ENCODE measurements at places on chromosomes 6 and 20.

DNA sequence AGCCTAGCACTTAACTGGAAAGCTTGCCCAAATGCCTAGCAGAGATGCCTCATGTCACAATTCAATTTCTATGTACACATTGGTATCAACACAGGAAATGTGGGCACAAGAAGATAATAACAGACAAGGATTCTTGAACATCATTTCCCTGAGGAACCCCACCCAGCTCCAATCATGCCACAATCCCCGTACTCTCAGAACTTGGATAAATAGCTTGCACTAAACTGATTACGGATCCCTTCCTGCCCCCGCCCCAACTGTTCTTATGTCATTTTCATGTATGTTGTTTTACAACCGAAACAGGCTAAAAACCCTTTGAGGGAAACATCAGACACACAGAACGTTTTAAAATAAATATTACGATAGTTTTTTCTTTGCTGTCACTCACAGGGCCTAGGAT lies 87.1 kb downstream of the BACH2 start:
- no peak for DNase-seq

DNA sequence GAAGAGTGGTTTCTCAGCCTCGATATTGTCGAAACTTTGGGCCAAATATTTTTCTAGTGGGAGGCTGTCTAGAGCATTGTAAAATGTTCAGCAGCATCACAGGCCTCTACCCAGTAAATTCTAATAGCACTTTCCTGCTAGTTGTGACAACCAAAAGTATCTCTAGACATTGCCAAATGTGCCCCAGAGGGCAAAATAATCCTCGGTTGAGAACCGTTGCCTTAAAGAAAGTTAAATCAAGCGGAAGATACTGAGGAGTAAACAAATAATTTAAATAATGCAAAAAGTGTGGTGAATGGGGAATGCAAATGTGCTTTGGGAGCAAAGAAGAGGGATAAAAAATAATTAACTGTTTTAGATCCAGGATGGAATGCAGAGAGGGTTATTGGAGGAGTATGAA lies 106.4 kb upstream of the ASCC3 start:
- DNase-seq, result no peak

DNA sequence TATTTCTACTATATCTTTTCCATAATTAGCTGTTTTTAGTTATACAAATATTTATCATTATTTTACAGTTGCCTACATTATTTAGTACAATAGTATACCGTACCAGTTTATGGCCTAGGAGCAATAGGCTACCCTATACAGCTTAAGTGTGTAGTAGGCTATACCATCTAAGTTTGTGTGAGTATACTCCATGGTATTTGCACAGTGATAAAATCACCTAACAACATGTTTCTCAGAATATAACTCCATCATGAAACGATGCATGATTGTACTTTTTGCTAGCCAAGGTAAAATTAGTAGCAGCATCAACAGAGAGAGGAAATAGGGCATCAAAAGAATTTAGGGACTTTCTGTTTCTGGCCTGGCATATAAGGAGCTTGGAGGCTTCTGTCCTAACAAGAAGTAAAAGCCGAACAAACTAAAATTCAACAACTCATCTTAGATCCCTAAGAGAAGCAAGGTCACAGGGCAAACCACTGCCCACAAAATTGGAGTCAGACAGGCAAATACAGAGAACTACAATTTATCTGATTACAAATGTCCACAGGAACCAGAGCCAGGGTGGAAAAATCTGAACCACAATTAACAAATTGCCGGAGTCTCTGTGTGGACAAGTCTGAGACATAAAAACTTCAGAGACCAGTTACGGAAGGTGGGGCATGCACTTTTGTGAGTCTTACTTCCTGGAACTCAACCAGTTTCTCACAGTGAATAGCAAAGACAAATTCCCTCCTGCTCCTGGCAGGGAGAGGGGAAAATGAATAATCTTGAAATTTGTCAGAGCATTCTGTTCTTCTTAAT lies 671.4 kb downstream of the RFPL4B start:
- DNase-seq, result no peak

DNA sequence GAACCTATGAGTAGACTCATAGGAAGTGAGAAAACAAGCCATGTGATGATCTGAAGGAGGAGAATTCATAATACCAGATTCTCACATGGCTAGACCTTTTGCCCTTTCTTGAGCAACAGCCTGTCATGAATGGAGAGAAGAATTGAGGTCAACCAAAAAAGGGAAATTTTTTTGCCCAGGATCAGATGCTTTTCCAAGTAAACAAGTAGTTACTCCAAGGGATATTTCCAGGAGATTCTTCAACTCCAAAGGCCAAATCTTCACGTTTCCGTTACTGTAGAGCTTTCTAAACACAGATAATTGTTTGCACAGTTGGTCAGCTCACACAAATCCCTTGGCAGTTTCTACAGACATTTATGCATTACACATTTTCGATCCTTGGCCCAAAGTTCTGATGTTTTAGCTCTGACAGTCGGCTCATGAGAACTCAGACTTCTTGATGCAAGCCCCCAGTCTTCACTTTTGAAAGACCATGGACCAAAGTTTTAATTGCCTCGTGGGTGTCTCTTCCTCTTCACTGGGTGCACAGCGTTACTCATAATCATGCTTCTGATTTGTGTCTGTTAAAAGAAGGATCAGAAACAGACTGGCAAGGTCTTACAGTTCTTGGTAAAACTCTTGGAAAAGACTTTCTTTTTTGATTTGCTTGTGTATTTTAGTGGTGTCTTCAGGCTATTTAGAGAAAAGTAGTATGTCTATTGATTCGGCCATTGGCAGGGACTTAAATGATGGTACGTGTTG lies 115.0 kb downstream of the TSHZ2 start:
- DNase-seq, result no peak

DNA sequence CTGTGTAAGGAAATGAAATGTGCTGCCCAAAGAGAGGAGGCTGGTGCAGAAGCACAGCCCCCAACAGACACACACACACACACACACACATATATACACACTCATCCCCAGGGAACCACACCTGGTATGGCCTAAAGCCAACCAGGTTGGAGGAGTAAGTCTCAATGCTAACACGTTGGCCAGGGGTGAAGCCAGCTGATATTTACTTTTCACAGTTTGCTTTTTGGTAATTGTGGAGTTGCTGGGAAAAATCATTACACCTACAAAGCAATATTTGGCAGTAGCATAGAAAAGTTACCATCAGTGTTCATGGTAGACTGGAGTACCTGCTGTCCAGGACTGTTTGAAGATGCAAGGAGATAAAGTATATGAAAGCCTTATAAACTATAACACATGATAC lies 50.3 kb upstream of the NAA20 start:
- DNase-seq, result no peak

DNA sequence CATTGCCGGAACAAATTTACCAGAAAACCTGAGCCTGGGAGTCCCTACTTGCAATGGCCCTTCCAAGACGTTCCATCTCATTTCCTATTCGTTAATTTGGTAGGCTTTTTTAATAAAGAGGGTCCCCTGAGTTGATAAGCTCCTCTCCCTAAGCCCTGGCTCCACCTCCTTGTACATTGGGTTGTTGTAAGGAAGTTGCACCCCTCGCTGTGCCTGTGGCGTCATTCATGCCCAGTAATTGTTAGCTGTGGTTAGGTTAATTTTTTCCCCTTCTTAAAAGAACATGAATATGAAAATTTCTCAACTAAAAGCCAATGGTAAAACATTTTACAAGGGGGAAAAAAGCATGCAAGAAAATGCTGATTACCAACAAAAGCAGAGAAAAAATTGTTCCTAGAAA lies 91.9 kb downstream of the SLC24A3 start:
- DNase-seq, result no peak

- no peak for DNase-seq
Observed at GRCh38 chr6:141203902-141204575, 928.7 kb upstream of the GJE1 start.

DNA sequence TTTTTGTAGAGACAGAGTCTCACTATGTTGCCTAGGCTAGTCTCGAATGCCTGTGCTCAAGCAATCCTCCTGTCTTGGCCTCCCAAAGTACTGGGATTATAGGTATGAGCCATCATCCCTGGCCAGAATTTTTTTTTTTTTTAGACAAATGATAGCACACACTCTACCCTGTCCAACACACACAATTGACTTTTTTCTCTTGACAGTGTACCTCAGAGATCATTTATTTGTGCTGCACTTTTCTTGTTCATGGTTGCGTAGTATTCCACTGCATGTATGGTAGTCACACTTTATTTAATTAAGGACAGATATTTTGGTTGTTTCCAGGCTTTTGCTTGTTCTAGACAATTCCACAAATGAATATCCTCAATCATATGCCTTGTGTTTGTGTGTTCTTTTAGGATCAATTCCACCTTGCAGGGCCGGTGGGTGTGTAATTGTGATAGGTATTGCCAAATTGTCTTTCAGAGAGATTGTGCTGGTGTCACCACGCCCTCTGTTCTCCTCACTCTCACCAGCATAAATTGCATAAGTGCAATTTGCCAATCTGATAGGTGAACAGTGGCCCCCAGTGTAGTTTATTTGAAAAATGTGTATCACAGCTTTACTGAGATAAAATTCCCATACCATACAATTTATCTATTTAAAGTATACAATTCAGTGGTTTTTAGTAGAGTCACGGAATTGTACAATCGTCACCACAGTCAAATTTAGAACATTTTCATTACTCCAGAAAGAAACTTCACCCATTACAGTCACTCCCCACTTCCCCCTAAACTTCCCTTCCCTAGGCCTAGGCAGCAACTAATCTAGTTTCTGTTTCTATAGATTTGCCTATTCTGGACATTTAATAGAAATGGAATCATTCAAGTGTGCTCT lies 20.1 kb downstream of the SRC start:
- DNase-seq, result no peak

DNA sequence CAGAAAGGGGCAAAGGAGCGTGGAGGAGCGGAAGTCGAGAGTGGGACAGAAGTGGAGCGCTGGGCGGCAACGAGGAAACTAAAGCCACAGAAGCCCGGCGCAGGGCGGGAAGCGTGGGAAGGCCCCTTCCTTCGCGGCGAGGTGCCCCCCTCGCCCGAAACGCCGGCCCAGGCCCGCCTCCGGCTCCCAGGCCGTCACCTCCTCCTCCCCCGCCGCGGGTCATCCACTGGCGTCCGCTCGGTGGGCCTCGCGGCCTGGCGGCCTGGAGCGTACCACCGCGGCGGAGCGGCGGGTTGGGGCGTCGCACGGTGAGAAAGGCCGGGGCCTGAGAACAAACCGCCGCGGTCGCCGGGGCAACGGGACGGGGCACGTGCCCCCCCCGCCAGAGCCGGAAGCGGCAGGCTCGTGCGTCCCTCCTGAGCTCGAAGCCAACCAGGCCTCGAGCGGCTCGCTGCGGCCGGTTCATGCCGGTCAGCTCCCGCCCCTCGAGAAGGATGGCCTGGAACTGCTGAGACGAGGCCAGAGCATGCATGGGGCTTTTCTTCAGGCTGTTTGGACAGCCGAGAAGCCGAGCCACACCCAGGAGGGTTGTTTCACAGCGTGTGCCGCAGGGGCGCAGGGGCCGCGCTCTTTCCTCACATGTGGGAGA lies at the start of gene TCP11:
TCP11 (minus strand) TSS at position 333 of the 649 bp plus-strand sequence. CDS start 469 bp downstream, outside the sequence.
- DNase-seq, result no peak

- no peak for DNase-seq
Observed at GRCh38 chr6:80163754-80164187, 57.3 kb downstream of the BCKDHB start.

- DNase-seq, result no peak
Observed at GRCh38 chr6:148612043-148612442, 134.8 kb upstream of the UST start.

- DNase-seq, result no peak
Observed at GRCh38 chr6:89950879-89951391, 56.7 kb downstream of the GJA10 start.

GRCh38 chr6:167000759-167001158 lies 1.6 kb downstream of the CEP43 start:
- no peak for DNase-seq
